ENCODE measurements at places on chromosomes 5 and 9.
A peak's percentile ranks its signal among the peaks of the same experiment; 100 is the strongest.

DNA sequence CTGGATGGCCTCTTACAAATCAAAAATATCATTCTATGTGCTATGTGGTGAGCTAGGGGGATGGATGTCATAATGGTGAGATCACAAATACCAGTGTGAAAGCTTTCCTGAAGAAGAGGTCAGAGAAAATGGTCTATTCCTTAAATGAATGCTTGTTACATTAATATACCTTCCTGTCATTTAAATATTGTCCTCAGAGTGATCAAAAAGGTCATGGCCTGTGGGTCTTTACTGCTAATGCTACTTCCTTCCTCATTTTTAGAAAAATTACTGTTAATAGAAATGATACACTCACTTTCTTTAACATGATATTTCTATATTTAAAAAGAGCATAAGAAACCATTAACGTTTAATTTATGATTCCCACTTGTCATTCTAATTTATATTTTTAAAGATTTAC lies 9.7 kb downstream of the OMD start:
- no peak for DNase-seq

DNA sequence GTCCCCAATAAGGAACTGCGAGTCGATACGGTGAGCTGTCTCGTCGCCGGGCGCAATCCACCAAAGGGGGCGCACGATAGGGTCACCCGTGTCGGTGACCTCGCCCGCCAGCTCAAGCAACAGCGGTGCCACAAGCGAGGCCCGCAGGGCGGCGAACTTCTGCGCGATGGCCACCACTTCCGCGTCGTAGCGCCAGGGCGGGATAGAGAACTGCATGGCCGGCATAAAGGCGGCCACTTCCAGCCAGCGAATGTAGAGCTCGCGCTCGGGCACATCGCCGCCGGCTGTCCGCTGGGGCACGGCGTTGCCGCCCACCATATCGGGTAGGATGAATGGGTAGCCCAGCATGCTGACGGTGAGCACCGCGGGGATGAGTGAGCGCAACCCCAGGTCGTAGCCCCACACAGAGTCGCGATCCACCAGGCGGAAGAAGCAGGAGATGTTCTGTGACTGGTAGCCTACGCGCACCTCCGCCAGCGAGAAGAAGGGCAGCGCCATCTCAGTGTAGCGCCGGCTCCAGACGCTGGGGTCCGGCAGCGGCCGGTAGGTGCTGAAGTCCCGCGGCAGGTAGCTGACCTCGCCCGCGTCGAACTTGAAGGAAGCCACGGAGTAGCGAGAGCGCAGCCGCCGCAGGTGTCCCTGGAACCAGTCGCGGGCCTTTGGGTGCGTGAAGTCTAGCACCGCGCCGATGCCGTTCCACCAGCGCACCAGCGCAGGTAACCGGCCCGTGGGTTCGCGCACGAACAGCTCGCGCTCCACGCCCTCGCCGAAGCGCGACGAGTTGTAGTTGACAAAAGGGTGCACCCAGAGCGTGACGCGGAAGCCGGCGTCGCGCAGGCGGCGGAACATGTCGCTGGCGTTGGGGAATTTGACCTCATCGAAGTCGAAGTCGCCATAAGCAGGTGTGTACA lies 5.5 kb downstream of the MYORG start:
- no peak for DNase-seq

DNA sequence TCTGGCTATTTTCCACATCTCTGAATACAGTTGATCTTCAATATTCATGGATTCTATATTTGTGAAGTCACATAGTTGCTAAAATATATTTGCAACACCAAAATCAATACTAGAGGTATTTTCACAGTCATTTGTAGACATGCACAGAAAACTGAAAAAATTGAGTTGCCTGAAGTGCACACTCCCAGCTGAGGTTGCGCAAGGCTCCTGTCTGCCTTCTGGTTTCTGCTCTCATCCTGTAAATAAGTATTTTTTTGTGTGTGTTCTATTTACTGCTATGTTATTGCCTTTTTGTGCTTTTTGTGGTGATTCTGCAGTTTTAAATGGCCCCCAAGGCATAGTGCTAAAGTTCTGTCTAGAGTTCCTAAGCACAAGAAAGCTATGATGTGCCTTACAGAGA lies 371.1 kb upstream of the GRAMD2B start:
- DNase-seq: no peak

GRCh38 chr5:150317048-150318003 lies 14.6 kb upstream of the ARSI start:
- no peak for DNase-seq

- DNase-seq: no peak
Measured at GRCh38 chr9:24439456-24439855, 106.2 kb downstream of the IZUMO3 start.

DNA sequence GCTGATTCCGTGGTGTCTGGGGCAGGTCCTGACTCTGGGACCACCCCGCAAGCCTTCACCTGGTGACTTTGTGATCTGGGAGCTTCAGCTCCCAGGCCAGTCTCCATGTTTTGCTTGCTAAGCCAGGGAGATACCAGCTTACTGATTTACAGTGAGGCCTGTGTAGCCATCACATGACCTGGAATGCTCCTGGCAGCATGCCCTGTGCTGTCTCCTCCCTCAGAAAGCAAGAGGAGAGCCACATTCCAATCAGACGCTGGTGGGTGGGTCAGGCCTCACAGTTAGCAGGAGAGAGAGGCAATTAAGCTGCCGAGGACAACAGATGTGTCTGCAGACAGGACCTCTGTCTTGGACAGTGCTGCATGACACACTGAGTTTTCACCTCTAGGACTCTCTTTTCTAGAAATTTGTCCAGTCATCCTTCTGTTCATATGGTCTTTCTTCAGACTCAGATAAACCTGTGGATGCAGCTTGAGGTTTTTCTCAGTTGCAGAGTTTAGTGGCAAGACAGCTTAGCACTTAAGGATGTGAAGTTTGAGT lies 24.4 kb upstream of the GRPEL2 start:
- DNase-seq: peak; percentile 13

DNA sequence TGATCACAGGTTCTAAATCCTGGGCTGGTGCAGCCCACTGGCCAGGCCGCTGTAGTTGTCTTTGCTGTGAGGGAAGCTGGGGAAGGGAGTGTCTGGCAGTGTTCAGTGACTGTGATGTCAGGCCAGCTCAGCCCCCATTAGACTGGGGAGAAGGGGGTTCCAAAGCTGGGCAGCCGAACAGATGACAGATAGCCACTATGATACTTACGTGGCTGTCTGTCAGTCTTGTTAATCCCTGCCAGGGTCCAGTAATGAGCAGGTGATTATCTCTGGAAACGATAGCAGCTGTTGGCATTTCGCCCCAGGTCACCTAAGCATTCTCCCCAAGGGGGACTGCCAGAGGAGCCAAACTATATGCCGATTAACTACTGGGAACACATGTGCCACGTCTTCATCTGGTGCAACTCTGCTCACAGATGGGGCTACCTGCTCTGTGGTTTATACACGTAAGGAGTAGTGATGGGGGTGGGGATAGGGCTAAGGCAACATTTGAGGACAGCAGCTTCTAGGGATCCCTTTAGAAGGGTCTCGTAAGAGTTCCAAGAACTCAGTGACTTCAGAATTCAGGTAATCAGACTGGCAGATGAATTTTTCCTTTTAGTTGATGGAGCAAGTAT lies 396.3 kb downstream of the KDM4C start:
- no peak for DNase-seq

- DNase-seq: no peak
Measured at GRCh38 chr5:173278641-173279040, 43.6 kb upstream of the NKX2-5 start.

GRCh38 chr5:3107156-3107611 lies 355.7 kb upstream of the IRX2 start:
- no peak for DNase-seq

DNA sequence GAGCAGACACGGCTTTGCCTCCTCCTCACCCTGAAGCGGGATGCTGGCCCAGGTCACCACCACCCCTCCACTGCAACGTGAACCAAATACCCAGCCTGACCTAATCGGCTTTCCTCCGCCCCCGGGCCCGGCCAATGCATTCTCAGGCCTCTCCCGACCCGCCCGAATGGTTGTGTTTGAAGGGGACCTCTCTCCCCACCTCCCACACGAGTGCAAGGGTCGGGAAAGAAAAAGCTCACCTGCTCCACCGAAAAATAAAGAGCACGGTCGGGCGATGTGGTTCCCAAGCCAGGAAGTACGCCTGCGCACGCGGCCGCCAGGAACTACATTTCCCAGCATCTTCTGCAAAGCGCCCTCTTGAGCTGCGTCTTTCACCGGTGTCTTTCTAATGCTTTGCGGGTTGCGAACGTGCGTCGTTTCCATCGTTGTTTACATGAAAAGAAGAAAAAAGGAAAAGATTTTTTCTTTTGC lies at the start of gene ZNF883:
Gene ZNF883 (minus strand): TSS at position 282 of the 471 bp plus-strand sequence.
- DNase-seq: no peak

GRCh38 chr5:124157320-124157719 lies 589.1 kb downstream of the ZNF608 start:
- no peak for DNase-seq

DNA sequence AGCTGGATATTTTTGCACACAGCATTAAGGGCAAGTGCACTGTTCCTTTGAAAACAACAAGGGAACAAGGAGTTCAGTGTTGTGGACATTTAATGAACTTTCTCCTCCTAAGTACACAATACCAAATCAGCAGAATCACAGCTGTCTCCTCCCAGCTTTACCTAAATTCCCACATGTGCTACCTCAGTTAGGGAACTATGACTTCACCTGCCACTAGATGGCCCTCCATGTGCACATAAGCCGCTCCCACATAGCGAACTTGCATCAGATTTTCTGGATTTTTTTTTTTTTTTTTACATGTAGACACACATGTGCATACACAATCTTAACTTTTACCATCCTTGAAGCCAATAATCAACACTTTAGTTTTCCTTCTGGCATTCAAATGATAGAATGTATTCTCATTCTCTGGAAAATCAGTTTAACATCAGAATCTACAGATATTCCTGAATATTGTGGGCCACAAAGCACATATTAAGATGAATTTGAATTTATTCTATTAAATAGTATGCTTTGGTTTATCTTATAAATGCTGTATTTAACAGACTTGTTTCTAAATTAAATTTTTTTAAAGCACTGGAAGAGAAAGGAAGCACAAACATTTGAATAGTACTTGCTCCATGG lies 123.6 kb downstream of the PALM2AKAP2 start:
- no peak for DNase-seq

GRCh38 chr5:158807946-158808345 lies 291.8 kb downstream of the EBF1 start:
- DNase-seq: no peak

- DNase-seq: no peak
Measured at GRCh38 chr5:141681695-141682641, at the start of gene ARAP3. Gene ARAP3, minus strand, starts transcription at chr5:141682230. Its CDS starts 1,744 bp downstream, at chr5:141680486.

GRCh38 chr5:123000731-123001130 lies 35.8 kb downstream of the PPIC start:
- DNase-seq: no peak

- DNase-seq: no peak
Measured at GRCh38 chr5:122137702-122138101, 8.4 kb downstream of the ZNF474 start.

DNA sequence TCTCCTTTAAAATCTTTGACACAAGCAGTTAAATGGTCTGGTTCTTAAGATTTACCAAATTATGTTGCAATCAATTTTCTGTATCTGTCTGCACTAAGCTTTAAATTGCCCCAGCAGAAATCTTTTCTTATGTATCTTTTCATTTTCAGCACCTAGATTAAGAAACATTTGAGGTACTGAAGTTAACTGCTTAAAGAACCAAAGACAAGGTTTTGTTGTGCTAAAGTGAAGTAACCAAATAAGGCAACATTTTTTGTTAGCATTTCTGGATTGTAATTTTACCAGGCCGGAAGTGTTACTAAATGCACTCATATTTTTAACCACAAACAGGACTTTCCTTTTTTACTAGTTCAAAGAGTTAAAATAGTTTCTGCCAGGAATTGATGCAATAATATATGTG lies 24.1 kb upstream of the MTAP start:
- DNase-seq: no peak

DNA sequence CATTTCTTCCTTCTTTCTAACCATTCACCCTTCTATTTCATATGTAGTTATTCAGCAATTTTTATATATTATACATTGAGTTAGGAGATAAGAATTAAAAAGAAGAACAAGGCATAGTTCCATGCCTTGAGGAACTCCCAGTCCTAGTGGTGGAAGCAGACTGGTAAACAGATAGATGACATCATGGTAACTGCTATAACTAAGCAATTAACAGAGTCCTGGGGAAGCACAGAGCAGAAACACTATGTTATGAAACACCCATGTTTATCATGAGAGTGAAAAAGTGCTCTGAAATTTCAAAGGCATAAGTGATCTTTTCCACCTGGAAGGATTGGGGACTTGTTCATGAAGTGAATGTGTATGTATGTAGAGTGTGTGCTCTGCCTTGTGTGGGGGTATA lies 14.6 kb downstream of the PAPPA start:
- no peak for DNase-seq

DNA sequence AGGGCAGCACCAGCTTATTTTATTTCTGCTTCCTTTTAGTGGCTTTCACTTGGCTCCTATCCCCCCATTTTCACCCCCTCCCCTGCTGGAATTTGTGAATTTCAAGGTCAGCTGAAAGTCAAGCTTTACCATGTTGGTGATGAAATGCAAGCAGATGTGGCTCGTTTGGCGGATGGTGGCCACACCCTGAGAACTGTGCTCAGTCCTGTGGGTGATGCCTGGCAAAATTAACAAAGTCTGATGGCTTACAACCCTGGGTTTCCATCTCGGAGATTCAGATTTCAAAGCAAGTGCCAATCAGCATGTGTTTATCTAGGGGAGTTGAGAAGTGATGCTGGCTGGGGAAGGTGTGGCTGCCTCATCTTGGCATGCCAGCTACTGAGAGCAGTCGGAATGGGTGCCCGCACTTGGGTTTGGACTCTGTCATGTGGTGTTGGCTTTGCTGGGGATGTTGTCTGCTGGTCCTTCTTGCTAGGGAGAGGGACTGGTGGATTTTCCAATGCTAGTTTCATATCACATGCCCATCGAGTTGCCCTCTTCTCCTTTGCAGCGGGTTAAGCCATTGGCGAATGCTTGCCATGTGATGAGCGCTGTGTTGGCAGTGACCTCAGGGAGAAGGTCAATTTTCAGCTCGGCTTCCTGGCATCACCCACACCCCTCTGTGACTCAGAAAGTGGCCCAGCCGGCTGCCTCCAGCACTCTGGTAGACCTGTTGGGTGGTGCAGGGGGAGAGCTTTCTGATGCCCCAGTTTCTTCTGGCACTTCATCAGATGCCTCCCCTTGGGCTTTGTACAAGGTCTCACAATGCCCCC lies 77.0 kb upstream of the PITX1 start:
- no peak for DNase-seq

DNA sequence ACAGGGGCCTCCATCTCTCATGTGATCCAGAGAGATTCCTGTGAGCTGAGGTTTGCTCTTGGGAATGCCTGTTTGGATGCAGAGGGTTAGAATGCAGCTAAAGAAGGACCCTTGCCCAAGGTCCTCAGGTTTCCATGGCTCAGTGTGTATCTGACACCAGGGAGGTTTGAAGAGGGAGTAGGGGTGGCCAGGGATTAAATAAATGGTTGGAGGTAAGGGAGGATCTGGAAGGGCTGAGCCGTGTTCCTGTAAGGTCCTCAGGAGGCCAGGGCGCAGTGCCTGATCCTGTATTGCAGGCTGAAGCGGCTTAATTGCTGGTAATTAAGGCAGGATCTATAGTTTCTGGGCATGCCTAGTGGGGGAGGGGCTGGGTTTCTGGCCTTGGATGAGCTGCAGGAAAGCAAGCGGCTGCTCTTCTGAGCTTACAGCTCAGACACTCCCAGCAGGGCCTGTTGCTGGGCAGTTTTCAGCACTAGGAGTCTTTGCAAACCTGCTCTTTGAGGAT lies 41.5 kb upstream of the MAP1B start:
- no peak for DNase-seq

Measured in cortex of kidney (tissue), 1 donor.